Hematopoietic multipotent progenitor cell treated with erythropoietin and hydrocortisone succinate and interleukin-3 and kit ligand, for 15 days (in vitro differentiated cells): ENCODE measurements at places on chromosomes 13 and 19.

GRCh38 chr19:17530586-17530985 lies 19.1 kb downstream of the PGLS start:
- DNase-seq, result no peak

DNA sequence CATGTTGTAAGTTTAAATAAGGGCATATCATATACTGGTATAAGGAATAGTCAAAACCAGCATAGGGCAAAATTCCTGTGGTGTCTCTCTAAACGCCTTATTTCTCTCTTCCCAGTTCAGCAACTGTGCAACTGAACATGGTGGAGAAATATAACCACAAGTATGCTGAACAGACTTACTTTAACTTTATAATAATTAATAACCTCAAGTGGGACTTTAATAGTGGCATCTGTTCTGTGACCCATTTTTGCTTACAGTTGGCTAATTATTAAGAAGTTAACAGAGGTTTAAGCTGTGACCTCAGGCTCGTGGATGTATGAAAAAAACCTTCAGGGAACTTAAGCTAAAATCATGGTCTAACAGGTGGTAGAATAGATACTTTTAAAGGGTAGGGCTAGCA lies 54.3 kb downstream of the MICU2 start:
- no peak for DNase-seq

GRCh38 chr13:109401891-109402290 lies 384.5 kb downstream of the IRS2 start:
- no peak for DNase-seq

GRCh38 chr13:106619688-106620555 lies 52.0 kb upstream of the ARGLU1 start:
- DNase-seq, result peak; percentile 52

DNA sequence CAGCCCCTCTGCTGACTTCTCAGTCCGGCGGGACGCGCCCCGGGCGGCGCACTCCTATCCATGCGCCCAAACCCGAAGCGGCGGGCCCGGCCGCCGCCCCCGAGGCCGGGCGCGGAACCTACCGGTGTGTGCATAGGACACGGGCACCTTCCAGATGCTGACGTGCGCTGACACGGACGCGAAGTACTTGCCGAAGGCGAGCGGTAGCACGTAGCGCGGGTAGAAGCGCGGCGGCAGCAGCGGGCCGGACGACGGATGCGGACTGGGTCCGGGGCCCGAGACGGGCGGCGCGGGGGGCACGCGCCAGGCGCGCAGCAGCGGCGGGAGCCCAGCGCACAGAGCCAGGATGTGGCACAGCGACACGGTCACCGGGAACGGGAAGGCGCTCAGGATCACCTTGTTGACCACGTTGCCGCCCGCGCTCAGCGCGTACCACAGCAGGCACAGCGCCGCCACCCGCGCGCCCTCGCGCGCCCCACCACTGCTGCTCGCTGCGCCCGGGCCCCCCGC lies 338 bp downstream of the SLC35E1 start:
- DNase-seq, result peak; percentile 24

- no peak for DNase-seq
These were observed 172.8 kb downstream of the NHLRC3 start for GRCh38 chr13:39210961-39211534.

DNA sequence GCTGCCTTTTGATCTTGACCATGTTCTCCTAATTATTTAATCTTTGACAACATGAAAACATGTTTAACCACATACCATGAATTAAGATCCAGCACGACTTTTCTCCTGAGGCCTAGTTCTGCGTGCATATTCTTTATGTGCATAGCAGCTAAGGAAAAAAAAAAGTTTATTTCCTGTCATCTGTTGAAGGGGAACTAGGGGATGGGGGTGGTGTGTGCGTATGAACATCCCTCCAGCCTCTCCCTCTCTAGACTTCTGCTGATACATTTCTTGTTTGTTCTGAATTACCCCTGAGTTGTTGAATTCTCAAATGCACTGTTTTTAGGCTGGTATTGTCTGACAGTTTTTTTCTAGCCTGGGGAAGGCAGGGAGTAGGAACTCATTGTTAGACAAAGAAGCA lies 543.3 kb downstream of the FGF9 start:
- no peak for DNase-seq

- no peak for DNase-seq
These were observed 1.1 kb downstream of the RYR1 start for GRCh38 chr19:38434549-38435051.

GRCh38 chr13:19772306-19772705 lies 10.4 kb downstream of the PSPC1 start:
- DNase-seq, result no peak

DNA sequence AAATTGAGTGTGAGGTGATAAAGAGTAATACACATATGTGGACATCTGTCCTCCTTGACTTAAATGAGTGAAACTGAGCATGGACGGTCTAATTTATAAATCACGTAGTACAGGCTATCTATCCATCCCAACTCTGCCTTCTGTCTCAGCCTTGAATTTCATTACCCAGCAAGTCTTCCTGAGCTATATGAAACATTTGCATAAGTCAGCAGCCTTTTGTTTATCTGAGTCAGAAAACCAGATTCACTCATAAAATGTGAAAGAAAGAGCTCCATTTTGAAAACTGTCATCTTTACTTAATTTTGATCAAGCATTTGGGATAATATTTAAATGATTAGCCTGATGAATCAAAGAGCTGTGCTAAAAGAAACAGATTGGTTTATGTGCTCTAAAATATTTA lies 197.9 kb downstream of the LHFPL6 start:
- DNase-seq, result no peak

GRCh38 chr19:9013988-9014387 lies 3.8 kb upstream of the MUC16 start:
- DNase-seq, result no peak

DNA sequence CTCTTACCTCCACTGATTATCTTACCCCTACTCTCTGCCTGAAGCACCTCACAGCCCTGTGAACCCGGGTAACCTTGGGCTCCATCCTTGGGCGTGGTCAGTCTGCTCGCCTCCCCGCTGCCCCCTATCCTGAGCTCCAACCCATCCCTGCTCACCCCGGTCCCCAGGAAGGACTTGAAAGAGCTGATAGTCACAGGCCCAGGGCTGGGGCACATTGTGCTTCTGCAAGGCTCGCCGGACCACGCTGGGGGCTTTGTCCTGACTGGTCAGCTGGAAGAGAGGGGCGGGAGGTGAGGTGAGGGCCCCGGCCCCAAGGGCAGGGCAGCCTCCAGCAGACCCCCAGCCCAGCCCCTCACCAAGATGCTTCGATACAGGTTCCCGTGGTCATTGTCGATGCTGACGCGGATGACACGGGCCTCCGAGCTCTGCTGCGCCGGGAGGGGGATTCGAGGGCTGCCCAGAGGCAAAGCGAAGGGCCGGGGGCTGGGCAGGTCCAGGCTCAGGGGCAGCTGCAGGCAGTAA lies 13.0 kb upstream of the EPOR start:
- DNase-seq, result no peak

- no peak for DNase-seq
These were observed 36.4 kb downstream of the RNF6 start for GRCh38 chr13:26185720-26186117.

- DNase-seq, result no peak
These were observed 287 bp upstream of the ZSCAN22 start for GRCh38 chr19:58326501-58326913.

DNA sequence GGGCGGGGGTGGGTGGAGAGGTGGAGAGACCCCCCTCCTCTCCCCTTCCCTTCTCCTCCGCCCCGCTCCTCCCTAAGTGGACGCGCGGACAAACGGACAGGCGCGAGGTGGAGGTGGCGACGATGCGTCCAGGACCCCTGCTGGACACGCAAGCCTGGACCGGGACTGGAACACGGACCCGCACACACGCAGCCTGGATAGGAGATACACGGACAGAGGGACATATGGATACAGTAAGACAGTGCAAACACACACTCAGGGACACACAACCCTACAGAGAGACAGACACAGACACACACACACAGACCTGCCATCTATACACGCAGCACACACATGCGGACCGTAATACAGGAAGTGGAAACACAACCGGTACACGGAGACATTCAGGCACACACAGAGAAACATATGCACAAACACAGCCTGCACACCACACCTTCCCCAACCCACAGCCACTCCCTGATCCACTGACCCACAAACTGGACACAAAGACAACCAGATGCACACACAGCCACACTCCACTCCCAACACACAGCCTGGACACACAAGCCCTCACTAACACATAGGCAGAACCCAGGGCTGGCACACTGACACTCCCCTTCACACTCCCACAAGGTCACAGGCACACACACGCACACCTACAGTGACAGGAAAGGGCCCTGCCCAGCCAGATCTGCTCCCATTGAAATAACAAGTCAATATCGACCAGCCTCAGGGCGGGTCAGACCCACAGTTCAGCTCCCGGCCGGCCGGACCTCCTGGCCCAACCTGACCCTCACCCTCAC lies 696 bp upstream of the ERFL start:
- DNase-seq, result no peak

DNA sequence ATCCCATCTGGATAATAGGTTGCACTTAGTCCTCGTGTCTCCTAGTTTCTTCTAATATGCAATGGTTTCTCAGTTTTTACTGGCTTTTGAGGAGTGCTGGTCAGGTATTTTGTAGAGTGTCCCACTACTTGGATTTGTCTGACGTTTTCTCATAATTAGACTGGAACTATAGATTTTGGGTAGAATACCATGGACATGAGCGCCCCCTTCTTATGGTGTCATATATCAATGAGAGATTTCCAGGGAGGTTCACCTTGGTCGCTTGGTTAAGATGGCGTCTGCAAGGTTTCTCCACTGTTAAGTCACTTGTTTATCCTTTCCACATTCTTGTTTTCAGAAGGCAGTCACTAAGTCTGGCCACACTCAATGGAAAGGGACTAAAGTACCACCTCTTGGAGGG lies 6.7 kb downstream of the SOHLH2 start:
- no peak for DNase-seq

DNA sequence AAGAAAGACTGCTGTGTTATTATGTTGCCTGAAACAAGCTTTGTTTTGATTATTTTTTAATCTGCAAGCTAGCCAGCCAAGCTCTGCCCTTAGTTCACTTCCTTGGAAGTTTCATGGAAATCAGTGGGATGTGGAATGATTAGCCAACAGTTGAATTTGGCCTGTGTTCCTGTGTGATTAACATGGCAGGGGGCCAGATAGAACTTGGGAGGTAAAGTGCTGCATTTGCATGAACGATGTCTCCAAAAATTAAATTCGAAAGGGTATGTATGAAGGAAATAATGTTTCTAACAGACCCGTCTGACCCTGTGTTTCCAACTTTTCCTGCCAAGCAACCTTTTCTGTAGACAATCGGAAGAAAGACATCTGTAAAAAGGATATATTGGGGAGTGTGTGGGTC lies 32.2 kb downstream of the UFM1 start:
- no peak for DNase-seq

GRCh38 chr13:75934889-75935288 lies 298.8 kb downstream of the LMO7 start:
- DNase-seq, result no peak

DNA sequence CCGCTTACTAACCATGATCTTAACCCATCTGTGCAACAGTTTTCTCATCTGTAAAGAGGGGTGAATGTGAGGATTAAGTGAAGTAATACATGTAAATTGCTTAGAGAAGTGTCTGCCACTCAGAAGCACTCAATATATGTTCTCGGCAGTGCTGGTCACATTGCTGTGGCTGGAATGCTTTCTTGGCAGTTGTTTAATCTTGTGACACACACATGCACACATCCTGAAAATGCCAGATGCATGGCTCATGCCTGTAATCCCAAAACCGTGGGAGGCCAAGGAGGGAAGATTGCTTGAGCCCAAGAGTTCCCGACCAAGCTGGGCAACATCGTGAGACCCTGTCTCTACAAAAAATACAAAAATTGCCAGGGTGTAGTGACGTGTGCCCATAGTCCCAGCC lies 4.9 kb upstream of the DMKN start:
- no peak for DNase-seq

DNA sequence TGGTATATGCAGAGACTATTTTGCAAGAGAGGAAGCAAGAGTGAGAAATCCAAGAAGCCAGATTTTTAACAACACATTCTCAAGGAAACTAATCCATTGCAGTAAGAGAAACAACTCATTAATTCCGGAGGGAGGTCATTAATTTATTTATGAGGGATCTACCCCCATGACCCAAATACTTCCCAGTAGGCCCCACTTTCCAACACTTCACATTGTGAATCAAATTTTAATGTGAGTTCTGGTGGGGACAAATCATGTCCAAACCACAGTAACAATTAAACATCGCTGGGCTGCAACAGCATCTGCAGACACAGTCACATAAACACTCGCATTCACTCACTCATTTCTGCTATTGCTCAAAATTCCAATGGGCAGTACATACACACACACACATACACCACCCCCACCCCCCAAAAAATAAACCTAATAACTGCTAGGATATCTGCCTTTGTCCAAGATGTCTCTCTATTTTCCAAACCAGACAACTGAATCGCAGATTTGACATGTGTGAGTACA lies 1483.7 kb downstream of the PCDH9 start:
- DNase-seq, result no peak
